ENCODE measurements at places on chromosomes 3 and 15.

DNA sequence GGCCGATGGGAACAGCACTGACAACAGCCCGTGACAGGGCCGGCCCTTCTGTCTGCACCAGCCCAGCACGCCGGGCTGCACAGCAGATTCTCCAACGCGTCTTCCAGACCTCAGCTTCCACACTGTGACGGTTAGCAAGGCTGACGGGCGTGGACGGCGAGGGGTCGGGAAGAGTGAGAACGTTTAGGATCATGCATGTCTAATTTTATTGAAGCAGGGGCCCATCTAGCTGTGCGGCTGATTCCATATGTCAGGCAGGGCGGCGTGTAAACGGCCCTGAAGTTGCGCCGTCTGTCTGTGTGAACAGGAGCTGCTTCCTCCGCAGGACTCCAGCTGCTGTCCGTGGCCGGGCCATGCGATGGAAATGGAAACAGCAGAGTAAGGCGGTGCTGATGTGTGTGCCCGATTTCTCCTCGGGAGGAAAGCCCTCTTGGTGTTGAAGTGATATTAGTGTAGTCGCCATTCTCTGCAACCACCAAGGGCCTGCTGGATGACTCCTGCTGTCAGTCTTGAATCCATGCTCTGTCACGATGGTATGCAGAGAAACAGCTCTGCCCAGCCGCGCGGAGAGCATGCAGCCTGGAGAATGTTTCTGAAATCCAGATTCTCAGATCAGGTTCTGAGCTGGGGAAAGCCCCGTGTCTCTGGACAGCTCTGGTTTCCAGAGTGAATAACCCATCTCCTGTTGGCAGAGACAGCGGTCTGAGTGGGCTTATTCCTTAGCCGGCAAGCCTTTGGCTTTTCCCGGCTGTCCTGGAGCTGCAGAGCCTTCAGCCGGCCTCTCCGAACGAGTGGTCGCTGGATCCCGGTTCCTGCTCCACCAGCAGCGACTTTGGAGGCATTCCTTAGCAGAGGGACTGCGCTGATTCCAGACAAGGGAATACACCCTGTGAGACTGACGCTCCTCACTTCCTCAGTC is 158.1 kb upstream of the UBE3A start:
- DNase-seq = no peak

- no peak for DNase-seq
These were observed 14.6 kb downstream of the PCNP start for GRCh38 chr3:101588616-101589015.

DNA sequence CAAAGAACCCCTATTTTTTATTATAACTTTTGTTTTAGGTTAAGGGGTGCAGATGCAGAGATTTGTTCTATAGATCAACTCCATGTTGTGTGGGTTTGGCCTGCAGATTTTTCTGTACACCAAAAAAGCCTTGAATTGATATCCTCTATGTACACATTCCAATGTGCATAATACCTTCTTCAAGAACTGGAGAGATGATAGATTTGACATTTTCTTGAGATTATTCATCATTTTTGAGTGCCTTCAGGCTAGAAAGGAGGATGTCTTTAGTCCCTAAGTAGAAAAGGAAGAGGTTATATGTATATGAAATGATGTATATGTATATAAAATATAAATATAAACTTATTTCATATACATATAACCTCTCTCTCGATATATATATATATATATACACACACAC is 1190.0 kb upstream of the ALCAM start:
- DNase-seq = no peak

- DNase-seq = no peak
These were observed 10.4 kb downstream of the WDR82 start for GRCh38 chr3:52268036-52268435.

DNA sequence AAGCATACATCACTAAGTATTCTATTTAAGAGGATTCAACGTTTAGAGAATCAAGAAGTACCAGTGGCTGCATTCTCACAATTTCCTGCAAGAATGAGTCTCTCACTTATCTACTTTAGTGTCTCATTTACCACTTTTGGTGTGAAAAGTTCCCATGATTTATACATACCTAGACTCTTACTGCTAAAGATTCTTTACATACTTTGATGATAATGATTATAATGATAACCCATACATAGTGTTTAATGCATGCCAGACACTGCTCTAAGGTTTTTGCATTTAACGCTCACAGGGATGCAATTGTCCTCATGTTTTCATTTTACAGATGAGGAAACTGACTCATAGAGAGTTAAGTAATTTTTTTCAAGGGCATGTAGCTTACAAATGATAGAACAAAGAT is 133.6 kb downstream of the TMEM108 start:
- no peak for DNase-seq

DNA sequence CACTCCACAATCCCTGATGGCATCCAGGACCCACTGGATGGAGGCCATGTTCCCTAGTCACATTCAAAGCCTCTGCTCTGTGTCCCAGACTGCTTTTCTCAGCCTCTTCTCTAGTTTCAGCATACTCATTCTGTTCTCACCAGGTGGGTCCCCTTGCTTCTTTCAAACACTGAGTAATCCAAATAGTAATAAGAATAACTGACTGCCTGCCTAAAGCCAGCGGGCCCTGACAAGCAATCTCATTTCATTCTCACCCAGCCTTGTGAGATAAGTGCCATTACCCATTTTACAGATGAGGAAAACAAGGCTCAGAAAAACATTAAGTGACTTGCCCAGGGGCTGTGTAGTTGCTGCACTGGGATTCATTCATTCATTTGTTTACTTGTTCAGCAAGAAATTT is 25.4 kb downstream of the MAPKAPK3 start:
- DNase-seq = no peak

DNA sequence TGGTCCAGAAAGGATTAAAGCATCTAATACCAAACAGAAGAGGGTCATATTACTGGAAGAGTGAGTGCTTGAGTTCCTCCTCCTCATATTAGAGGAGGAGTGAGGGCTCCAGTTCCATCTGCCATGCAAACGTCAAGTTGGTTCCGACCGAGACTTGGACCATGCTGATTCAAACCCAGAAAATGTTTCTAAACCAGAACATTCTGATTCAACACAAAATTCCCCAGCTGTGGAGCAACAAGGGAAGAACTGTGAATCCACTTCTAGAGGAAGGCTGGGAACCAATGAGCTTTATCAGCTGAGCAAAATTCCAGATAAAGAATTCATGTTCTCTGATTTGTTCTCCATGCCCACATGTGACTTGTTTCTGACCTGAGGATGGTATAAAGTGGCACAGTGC is 135.6 kb upstream of the WNT5A start:
- DNase-seq = no peak

GRCh38 chr15:75517233-75517632 is 61.9 kb downstream of the PTPN9 start:
- DNase-seq = no peak

GRCh38 chr3:192747746-192748145 is 20.4 kb upstream of the FGF12 start:
- DNase-seq = no peak

GRCh38 chr3:126119008-126119675 is 35.2 kb upstream of the SLC41A3 start:
- no peak for DNase-seq

DNA sequence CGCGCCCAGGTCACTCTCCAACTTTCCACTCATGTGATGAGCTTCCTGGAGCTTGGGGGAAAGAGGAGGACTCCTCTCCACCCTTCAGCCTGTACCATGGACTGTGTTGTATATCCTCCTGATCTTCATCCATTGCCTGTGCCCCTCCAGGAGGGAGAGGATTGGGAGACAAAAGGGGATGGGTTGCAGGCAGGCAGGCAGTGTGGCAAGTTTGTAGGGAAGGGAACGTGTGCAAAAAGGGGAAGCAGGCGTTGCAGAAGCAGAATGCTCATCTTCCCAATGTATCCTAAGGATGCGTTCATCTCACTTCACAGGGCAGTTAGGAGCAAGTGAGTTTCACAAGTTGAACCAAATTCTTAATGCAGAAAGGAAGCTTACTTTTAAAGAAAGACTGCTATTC is 28.1 kb upstream of the GHSR start:
- DNase-seq = no peak

DNA sequence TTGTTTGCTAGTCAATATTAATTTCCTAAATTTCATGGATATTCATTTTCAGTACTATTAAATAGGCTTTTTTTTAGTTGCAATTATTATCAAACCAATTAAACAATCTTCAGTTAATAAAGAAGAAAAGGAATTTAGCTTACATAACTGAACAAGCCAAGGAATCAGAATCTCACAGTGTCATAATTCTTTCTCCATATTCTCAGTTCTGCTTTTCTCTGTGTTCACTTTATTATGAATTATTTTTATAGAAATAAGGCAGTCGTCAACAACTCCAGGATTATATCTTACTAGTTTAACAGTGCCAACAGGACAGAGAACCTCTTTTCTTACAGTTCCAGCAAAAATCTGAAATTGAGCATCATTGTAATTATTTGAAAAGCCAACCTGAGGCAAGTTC is 221.7 kb downstream of the CGGBP1 start:
- no peak for DNase-seq

DNA sequence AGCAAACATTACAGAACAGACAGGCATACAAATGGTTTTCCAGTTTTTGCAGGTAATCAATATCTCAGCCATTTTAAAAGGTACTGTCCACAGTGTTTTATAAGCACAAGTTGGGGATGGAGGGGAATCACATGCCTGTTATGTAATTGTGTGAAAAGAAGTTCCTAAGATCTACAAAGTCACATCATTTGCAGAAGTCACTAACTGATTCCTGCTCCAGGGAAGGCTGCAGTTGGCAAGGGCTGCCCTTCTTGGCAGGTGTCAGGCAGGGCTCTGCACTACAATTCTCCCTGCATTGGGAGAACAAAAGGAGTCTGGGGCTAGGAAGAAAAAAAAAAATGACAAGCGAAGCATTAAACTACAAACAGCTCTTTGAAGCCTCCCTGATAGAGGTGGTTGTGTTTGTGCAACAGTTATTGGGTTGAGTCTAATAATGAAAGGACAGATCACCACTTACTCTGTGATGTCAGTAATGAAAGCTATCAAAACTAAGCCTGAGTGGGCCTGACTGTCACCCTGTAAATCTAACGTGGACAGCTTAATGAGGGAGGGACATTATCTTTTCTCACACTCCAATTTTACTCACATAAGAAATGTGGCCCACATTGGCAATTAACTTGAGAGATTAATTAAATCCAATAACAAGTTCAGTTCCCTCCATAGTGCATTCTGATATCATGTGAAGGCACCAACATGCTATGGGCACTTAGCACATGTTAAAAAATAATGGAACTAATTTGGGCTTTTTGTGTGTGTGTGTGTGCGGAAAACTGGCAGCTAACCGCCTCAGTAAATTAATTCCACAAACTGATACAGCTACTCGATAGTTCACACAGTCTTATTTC is 242.9 kb downstream of the FHIT start:
- no peak for DNase-seq

- no peak for DNase-seq
These were observed 133.2 kb upstream of the LRTM1 start for GRCh38 chr3:55060896-55061719.

GRCh38 chr3:52249683-52250082 is 4.1 kb downstream of the PPM1M start:
- DNase-seq = no peak

- DNase-seq = no peak
These were observed 302.0 kb downstream of the RYR3 start for GRCh38 chr15:33612721-33613304.

DNA sequence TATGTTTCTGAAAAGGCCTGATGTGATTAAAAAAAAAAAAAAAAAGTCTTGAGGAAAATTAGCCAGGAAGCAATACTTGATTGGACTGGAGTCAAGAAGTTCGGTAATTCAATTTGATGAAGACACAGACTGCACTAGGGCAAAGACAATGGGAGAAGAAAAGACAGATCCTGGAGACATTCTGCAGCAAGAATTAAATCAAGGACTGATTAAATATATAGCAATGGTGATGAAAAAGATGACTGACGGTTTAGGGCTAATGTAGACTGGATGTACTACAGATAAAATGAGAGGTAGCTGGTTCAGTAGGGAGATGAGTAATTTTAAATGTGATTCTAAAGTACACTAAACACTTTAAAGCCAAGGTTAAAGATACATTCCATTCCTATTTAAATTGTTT is 13.8 kb downstream of the MRPL47 start:
- no peak for DNase-seq

DNA sequence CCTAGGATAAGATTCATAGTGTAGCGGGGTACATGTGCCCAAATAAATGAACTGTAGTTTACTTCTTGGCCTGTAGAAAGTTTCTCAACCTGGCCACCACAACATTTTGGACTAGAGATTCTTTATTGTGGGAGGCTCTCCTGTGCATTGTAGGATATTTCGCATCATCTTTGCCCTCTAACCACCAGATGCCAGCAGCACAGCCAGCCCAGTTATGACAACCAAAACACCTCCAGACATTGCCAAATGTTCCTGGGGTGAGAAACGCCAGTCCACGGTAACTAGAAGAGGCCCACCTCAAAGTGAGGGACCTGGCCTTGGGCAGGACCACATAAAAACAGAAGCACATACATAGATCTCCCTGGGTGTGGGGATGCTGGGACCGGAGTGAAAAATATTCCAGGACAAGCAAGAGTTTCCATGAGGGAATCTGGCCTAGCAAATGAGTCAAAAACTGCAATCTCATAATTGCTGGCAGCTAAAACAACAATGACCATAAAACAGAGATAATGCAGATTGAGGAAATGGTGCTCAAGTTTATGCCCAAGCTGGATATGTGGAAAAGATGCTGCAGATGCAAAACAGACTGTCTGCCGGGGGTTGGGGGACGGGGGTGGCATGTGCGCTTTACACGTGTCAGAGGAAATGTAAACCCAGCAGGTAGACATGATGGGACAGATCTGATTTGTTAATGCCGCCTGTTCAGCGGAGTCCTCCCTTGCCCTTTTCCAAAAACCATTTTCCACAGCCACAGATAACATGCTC is 39.7 kb downstream of the ARHGEF3 start:
- no peak for DNase-seq

DNA sequence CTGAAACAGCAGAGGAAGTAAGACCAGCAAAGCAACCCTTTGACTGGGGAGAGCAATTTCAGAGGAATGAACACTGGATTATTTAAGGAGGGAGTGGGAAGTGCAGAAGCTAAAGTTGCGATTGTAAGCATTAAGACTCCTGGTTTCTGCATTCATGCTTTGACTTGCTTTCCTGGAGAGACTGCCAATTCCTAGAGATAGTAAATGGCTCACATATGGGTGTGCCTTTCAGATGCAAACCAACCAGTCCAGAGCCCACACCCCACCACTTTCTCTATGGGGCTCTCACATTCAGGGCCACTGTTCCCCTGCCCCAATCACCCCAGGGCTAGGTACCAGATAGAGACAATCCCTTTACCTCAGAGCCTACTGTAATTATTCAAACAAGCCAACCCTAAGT is 200.9 kb upstream of the EIF1B start:
- DNase-seq = no peak

- no peak for DNase-seq
These were observed 304.0 kb upstream of the CBLB start for GRCh38 chr3:106172780-106173179.

- no peak for DNase-seq
These were observed 189.4 kb downstream of the FEZF2 start for GRCh38 chr3:62183969-62184368.

GRCh38 chr3:143525408-143525807 is 322.9 kb downstream of the SLC9A9 start:
- no peak for DNase-seq

- no peak for DNase-seq
These were observed 13.7 kb downstream of the TAGLN3 start for GRCh38 chr3:112012205-112012992.

GRCh38 chr15:64426845-64427465 is 33.4 kb upstream of the ZNF609 start:
- DNase-seq = no peak

- no peak for DNase-seq
These were observed 38.3 kb downstream of the RSRC1 start for GRCh38 chr3:158148218-158148617.

GRCh38 chr3:149104484-149104883 is 18.2 kb upstream of the HLTF start:
- no peak for DNase-seq

All from left colon (tissue), 2 donors.